Activated T-helper 17 cell treated with anti-CD3 and anti-CD28 coated beads, Interleukin-2, amount 50 U/mL, for 72 hours (primary cell): ENCODE measurements at places on chromosomes 5 and 9.

DNA sequence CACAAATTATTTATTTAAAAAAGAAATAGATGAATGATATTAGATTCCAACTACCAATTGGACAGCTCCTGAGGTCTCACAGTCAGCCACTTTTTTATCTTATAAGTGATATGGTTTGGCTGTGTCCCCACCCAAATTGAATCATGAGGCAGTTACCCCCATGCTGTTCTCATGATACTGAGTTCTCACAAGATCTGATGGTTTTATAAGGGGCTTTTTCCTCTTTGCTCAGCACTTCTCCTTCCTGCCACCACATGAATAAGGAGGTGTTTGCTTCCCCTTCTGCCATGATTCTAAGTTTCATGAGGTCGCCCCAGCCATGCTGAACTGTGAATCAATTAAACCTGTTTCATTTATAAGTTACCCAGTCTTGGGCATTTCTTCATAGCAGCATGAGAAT, 12.9 kb downstream of the NLN start:
- no peak for ATAC-seq

DNA sequence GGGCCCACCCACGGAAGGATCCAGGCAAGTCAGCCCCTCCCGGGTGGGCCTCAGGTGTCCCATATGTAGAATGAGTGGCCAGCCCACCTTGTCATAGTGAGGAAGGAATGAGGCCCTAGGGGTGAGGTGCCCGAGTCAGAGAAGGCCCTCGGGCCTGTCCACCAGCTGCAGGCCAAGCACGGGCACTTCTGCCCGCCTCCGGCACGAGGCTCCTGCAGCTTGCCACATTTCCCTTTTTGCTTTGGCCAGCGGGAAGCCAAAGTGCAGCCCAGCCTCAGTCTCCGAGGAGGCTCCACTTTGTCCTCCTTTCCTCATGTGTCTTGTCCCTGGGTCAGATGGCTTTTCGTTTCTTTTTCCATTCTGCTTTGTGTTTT, 72.9 kb downstream of the PSMB7 start:
- no peak for ATAC-seq

DNA sequence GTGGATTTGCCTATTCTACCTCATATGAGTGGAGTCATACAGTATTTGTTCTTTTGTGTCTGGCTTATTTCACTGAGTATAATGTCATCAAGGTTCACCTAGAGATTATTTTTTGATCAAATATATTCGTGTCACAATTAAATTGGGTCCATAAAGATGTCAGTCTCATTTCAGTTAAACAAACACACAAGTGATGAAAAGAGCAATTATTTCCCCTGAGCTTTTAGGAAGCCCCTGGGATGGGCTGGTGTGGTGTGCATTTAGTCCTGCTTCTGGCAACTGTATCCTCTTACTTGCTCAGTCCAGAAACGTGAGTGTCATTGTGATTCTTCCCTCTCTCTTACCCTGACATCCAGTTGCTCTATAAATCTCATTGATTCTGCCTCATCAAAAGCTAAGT, 52.8 kb upstream of the CARTPT start:
- no peak for ATAC-seq

- ATAC-seq = no peak
These were observed 598.3 kb downstream of the CCDC171 start for GRCh38 chr9:16150938-16151650.

GRCh38 chr9:113770396-113770795, 105.7 kb upstream of the ZNF618 start:
- no peak for ATAC-seq

DNA sequence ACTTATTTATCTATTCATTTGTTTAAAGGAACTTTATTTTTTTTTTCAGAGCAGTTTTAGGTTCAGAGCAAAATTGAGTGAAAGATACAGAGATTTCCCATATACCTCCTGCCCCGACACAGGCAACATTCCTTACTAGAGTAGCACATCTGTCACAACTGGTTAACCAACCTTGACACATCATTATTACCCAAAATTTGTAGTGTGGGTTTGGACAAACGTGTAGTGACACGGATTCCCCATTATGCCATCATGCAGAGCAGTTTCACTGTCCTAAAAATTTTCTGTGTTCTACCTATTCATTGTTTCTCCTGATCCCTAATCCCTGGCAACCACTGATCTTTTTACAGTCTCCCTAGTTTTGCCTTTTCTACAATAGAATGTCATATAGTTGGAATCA, 57.3 kb upstream of the LHFPL2 start:
- ATAC-seq = no peak

- ATAC-seq = no peak
These were observed 7.1 kb downstream of the EGR1 start for GRCh38 chr5:138472353-138472752.

- ATAC-seq = no peak
These were observed 59.7 kb downstream of the NIM1K start for GRCh38 chr5:43251754-43252153.

- no peak for ATAC-seq
These were observed 282.8 kb upstream of the TNC start for GRCh38 chr9:115400796-115401195.

- ATAC-seq = peak; percentile 89
These were observed 6.1 kb upstream of the DPM2 start for GRCh38 chr9:127943731-127944144.

GRCh38 chr5:37005946-37006540, 129.5 kb downstream of the NIPBL start:
- ATAC-seq = no peak

- ATAC-seq = no peak
These were observed 124.0 kb upstream of the TAF11L2 start for GRCh38 chr5:17373814-17374556.
